ENCODE measurements at places on chromosomes 2 and 18.

- no peak for DNase-seq
Observed at GRCh38 chr2:127175041-127175721, 44.9 kb downstream of the CYP27C1 start.

DNA sequence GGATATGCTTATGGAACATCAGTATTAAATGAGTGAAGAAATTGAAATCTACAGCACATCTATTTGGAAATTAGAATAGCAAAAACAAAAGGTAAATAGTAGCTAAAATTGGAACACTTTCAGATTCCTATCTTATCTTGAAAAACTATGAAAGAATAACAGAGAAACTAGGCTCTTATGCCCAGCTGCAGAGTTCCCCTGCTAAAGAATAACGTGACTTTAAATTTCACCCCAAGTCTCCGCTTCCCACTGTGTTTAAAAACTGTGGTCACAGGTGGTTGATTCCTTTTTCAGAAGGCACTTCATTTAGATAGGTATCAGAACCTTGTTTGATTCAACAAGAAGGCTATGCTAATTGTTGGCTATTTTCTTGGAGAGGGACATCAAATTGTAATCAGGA lies 30.1 kb downstream of the ARHGAP28 start:
- no peak for DNase-seq

- no peak for DNase-seq
Observed at GRCh38 chr18:67260841-67261240, 255.7 kb downstream of the DSEL start.

DNA sequence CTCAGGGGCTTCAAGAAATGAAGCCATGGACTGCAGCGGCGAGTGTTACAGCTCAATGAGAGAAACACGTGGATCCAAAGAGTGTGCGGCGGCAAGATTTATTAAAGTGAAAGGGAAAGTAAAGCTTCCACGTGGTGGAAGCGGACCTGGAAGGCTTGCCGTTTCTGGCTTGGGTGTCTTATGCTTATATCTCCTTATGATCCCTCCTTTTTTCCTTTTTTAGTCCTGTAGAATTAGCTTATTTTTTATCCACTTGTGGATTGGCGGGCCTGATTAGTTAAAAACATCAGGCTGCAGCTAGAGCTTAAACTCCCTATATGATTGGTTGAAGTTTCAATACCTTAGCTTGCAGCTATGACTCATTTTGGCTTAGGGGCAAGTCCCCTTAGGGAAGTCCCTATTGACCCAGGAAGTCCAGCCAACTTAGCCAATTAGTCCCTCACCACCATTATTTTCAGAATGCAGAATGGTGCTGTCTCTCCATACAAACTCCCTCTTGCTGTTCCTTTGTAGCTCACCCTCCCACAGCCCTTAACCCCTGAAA lies 11.6 kb upstream of the HNMT start:
- no peak for DNase-seq

DNA sequence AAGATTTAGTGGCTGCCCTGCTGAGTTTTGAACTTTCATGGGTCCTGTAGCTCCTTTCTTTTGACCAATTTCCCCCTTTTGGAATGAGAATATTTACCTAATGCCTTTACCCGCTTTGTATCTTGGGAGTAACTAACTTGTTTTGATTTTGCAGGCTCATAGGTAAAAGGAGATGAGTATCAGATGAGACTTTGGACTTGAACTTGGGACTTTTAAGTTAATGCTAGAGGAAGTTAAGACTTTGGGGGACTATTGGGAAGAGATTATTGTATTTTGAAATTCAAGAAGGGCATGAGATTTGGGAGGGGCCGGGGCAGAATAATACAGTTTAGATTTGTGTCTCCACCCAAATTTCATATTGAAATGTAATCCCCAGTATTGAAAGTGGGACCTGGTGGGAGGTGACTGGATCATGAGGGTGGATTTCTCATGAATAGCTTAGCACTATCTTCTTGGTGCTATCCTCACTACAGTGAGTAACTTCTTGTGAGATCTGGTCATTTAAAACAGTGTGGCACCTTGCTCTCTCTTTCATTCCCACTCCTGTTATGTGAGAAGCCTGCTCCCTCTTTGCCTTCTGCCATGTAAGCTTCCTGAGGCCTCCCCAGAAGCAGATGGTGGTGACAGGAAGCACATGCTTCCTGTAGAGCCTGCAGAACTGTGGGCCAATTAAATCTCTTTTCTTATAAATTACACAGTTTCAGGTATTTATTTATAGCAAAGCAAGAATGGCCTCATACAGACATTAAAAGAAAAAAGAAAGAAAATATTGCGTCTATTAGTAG lies 6.1 kb downstream of the ADI1 start:
- no peak for DNase-seq

GRCh38 chr2:70473101-70473722 lies 80.4 kb downstream of the TGFA start:
- no peak for DNase-seq

DNA sequence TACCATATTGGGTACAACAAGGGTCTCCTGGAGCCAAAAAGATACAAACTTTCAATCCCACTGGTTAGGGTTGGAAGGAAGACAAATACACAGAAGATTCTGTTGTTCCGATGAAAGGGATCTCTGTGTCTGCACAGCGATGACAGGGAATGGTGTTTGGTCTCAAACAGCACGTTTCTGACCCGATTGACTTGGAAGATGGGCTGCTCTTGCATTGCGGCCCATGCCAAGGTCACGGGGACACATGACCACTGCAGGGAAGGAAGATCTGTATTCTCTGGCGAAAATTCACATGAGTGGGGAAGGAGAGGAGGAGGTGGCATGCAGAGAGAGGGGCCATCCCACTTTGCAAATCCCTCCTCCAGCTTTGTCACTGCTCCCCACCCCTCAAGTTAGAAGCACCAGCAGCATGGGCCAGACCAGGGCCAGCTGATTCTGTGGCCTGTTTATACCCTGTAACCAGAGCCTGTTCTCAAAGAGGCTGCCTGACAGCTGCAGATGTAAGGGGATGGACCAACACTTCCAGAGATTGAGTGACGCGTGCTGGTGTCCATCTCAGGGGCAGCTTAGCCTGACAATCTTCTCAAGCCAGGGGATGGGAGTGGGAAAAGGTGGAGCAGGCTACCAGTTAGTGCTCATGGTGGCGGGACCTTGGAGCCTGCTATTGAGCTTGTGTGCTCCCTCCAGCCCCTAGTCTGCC lies 57.2 kb downstream of the TNP1 start:
- no peak for DNase-seq

DNA sequence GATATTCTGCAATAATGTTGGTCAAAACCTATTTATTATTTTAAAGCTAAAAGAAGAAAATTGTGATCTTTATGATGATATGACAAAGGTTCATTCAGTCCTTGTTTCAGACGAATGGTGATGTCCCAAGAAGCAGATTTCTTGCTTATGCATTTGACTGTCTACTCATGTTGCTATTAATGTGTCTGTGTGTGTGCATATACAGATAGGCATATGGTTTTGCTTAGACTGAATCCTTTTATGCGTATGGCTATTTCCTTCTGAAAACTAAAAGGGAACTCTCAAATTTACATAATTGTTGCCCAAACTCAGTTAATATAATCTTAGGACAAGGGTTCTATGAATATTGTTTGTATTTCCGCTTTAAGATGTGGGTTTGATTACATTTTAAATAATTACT lies 632.3 kb upstream of the SETBP1 start:
- DNase-seq: no peak

DNA sequence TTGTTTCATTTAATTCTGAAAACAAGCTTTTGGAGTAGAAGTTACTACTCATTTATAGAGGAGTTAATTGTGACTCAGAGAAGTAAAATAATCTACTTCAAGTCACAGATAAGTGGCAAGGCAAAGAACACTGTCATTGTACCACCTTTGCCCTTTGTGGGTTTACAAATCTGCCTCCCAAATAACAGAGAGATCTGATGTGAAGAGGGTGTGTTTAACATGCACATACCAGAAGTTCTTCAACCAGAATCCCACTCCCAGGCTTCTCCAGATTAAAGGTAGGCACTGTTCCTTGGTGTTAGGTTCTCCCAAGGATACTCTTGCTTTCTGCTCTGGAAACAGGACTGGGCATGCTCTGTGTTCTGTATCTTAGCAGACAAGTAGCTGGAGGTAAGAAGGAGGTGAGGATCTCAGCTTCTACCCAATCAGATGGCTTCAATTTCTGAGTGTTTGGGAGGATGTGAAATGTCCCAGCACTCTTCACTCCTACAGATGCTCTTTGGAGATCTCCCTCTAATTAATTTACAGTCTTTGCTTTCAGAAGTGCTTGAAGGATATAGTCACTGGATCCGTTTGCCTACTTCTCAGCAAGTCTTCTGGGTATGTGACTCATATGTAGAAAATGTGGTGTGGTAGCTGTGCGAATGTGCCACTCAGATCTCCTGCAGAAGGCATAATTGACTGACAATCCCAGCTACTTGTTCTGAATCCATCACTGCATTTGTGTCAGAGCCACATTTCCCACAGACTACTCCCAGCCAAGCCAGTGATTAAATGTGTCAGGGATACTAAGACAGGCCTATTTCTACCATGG lies 111.1 kb downstream of the KLHL14 start:
- no peak for DNase-seq

GRCh38 chr2:101281482-101281881 lies 27.0 kb downstream of the RNF149 start:
- no peak for DNase-seq

DNA sequence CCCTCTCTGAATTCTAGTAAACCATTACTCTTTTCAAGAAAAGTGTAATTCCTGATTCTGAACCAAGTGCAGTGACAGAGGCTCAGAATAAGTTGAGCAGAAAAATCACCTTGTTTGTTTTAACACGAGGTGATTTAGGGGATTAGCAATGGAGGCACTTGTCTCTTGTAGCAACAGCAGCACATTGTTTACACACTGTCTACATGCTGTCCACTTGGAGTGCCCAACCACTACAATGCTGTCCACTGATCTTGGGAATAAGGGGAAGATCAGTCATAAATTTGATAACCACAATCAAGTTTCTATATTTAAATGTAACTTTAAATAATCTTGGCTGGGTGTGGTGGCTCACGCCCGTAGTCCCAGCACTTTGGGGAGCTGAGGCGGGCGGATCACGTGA lies 13.9 kb upstream of the RMND5A start:
- no peak for DNase-seq

DNA sequence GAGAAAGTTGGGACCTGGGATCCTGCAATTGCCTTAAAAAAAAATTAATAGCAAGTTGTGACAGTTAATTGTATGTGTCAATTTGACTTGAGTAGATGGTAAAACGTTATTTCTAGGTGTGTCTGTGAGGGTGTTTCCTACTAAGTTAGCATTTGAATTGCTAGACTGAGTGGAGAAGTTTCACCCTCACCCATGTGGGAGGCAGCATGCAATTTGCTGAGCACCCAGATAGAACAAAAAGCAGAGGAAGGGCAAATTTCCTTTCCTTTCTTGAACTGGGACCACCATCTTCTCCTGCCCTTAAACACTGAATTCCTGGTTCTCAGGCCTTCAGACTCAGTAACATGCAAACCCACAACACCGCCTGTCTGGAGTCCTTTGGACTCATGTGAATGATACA lies 455.7 kb downstream of the GALR1 start:
- DNase-seq: no peak

DNA sequence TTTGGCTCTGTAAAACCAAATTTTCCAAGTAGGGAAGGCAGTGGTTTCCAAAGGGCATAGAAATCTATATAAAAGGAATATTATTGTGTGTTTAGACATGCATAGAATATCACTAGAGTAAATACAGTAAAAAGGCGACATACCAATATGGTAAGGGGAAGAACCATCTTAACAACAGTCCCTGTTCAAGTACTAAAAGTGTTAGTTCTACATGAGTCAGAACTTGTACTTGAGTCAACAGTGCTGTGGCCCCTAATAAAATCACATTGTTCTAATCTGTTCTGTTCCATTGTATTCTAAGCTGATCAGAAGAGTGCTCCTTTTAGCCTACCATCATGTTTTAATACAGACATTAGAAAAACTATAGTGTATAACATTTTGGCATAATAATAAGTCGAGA lies 36.1 kb upstream of the TNFRSF11A start:
- no peak for DNase-seq

DNA sequence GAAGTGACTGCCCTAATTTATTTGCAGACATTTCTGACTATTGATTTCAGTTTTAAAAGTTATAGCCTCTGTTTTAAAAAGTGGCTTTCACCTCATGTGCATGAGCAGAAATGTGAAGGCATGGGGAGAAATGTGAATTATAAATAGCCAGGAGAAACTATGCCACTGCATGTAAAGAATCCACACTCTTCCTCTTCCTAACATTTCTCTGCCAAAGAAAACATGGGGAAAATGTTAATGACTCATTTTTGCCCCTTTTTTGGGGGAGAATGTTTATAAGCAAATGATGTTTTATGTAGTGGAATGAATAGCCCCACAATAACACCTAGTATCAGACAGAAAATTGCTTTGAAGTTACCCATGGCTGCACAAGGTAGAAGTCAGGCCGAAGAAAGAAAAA lies 249.0 kb upstream of the TANK start:
- no peak for DNase-seq

DNA sequence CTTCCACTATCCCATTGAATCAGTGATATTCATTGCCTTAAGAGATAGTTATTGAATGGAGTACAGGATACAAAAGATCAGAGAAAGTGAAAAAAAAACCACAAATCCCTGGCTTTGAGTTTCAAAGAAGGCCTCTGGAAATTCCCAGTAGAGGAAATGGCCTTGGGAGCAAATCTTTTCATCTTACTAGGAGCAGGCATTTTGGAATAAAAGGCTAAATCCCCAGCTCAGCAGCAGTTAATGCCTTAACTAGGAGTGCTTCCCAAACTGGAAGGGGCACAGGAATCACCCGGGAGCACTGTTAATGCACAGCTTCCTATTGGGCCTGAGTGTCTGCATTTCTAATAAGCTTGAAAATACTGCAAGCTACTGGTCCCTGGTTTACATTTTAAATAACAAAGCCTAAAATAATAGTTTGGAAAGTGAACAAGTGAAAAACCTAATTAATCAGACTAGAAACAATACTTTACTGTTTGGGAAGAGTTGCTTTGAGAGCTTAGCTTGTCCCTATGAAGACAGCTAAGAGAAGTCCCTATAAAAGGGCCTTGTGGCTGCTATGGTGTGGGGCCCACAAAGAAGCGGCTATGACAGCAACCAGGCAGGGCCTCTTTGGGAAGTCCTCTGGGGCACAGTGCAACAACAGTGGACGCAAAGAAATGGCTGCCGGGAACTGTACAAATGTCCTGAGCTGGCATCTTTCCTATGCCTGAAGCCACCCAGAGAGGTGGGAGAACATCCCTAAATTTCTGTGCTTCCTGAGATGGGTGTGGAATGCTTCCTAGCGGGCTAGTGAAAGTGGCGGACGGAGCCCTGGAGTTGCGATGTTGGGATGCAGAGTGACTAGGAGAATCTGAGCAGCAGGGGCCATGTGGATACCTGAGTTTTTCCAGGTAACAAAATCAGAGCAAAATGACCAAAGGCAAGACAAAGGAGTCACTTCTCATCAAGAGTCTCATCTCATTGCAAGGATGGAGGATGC lies 117.1 kb upstream of the KLHL14 start:
- DNase-seq: no peak

DNA sequence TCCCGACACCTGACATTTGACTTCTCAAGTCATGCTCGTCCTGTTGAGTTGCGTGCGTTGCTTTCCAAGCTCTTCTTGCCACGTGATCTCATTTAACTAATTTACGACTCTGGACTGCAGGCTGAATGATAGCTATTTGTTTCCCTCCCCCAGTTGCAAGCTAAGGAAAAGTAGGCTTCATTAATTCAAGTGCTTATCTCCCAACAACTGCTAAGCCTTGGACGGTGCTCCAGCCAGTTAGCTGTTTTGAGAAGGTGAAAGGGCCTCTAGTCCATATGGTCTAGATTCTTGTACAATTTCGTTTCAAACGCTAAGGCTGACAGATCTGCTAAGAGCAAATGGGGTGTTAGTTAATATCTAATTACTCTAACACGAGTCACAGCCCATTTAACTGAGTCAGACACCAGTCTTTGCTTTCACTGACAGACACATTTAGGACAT lies 21.1 kb downstream of the GPR45 start:
- no peak for DNase-seq

- no peak for DNase-seq
Observed at GRCh38 chr2:196924051-196924450, 2.5 kb downstream of the PGAP1 start.

Measured in neuronal stem cell (in vitro differentiated cells).